ENCODE measurements at places on chromosomes 5 and 9. TPM values are rescaled to one million over a fixed set of nuclear protein-coding genes. Genes with fewer than 3 reads are reported as not detected.

CCDC183 gene
- 0.69 TPM for total RNA-seq

SPINK13 gene
- total RNA-seq: not detected

SPINK4 gene
- not detected for total RNA-seq

PTGDS gene
- total RNA-seq: not detected

GLT6D1 gene
- not detected for total RNA-seq

Measured in melanocyte of skin (primary cell).